HAP-1 (cell line): ENCODE measurements at places on chromosomes 1 and 21.

- DNase-seq = no peak
These were observed 82.8 kb downstream of the TGFBR3 start for GRCh38 chr1:91803123-91803522.

DNA sequence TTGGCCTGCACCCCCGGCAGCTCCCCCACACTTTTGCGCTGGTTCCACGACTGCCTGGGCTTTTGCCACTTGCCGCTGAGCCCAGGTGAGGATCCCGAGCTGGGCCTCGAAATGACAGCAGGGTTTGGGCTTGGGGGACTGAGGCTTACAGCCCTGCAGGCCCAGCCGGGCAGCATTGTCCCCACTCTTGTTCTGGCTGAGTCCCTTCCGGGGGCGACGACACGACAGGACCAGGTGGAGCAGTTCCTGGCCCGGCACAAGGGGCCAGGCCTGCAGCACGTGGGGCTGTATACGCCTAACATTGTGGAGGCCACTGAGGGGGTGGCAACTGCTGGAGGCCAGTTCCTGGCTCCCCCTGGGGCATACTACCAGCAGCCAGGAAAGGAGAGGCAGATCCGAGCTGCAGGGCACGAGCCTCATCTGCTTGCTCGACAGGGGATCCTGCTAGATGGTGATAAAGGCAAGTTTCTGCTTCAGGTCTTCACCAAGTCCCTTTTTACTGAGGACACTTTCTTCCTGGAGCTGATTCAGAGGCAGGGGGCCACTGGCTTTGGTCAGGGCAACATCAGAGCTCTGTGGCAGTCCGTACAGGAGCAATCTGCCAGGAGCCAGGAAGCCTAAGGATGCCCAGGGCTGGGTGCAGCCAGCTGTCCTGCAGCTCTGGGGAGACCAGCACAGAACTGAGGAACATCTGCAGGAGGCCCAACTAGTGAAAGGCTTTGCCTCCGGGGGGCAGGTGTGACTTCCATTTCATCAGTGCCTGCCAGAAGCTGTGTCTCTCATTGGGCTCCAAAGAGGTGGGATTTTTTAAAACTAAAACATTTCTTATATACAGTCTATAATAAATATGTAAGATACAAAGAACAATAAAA is 1.2 kb downstream of the HPDL start:
- DNase-seq = no peak

DNA sequence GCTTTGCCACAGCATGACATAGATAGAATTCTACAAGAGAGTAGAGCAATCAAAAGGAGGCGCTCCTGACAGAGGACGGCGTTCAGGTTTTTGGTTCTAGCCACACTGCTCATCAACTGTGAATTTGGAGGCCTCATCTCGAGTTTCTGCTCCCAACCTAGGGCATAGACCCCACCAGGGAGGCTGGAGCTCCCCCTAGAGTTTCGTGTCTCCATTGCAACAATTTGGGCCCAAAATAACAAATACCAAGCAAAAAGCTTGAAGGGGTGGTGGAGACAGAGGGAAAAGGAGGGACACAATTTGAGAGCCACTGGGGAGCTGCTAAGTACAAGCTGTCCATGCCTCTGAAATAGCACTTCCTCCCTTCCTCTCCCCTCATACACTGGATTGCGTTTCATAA is 297.0 kb downstream of the GPATCH2 start:
- DNase-seq = peak; percentile 41

DNA sequence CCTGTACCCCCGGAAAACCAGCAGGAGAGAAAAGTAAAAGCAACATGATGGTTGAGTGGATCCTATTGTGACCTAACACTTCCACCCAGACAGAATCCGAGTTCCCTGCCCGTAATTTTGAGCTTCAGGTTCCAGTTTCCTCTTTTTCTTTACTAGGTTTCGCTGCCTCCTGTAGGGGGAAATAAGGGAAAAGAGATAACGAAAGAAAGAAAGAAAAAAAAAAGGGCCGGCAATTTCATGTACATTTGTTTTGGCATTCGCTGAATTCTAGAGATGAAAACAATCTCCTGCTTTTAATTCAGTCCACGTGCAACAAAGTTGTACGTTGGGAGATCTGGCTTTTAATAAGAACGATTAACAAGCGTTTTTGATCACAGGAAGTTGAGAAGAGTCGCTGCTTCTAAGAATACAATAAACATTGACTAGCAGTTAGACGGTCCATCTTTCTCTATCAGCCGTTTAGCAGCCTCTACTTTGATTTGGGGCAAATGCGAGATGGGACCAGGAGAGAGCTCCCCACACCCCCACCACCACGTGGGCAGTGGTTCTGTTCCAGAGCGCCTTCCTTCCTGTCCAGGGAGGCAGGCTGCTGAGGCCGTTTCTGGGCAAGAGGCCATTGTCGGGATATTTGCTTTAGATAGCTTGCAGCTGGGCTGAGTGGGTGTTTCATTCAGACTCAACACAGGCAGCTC is 155.9 kb upstream of the RUNX1 start:
- DNase-seq = no peak

- no peak for DNase-seq
These were observed 42.2 kb downstream of the KCNK1 start for GRCh38 chr1:233656032-233656635.

GRCh38 chr1:152182431-152182830 is 23.4 kb upstream of the RPTN start:
- DNase-seq = no peak

DNA sequence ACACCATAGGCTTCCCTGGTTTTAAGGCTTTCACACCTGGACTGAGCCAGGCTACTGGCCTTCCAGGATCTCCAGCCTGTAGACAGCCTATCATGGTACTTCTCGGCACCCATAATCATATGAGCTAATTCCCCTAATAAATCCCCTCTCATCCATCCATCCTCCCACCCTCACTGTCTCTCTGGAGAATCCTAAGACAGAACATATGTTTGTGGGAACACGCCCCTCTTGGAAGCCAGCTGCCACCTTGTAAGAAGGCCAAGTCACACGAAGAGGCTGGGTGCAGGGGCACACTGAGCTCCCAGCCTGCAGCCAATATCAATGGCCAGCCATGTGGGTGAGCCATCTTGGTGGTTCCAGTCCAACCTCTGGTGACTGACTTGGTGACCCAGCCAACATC is 7.4 kb downstream of the CLCC1 start:
- no peak for DNase-seq

GRCh38 chr1:7667625-7668218 is 103.4 kb upstream of the VAMP3 start:
- peak; percentile 57 for DNase-seq

GRCh38 chr21:42193131-42193671 is 25.7 kb upstream of the ABCG1 start:
- no peak for DNase-seq

DNA sequence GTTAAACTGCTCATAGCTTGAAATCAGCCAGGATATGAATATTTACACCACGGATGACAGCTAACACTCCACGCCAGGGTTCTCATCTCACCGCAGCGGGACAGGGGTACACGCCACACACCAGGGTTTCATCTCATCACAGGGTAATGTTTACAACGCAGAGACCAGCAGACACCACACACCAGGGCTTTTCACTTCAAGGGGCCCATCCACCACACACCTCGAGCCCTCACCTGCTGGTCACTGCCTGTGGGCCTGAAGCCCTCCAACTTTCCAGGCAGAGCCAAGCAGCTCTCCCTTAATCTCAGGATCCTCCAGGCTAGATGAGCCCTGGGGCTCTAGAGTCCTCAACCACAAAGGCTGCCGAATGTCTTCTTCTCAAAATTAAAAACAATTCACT is 1.3 kb upstream of the KRTAP10-12 start:
- no peak for DNase-seq

GRCh38 chr1:93344886-93345632 is 648 bp upstream of the DR1 start:
- DNase-seq = no peak

- no peak for DNase-seq
These were observed 11.3 kb upstream of the ADORA1 start for GRCh38 chr1:203116091-203116820.

- no peak for DNase-seq
These were observed 43.1 kb upstream of the BCL10 start for GRCh38 chr1:85319491-85319890.

- DNase-seq = no peak
These were observed 23.0 kb downstream of the RLF start for GRCh38 chr1:40184193-40184592.

GRCh38 chr1:232431326-232431725 is 198.6 kb downstream of the SIPA1L2 start:
- no peak for DNase-seq

- DNase-seq = no peak
These were observed 183.3 kb downstream of the IGSF21 start for GRCh38 chr1:18290740-18291412.

GRCh38 chr1:64515427-64515826 is 45.5 kb downstream of the CACHD1 start:
- DNase-seq = no peak

DNA sequence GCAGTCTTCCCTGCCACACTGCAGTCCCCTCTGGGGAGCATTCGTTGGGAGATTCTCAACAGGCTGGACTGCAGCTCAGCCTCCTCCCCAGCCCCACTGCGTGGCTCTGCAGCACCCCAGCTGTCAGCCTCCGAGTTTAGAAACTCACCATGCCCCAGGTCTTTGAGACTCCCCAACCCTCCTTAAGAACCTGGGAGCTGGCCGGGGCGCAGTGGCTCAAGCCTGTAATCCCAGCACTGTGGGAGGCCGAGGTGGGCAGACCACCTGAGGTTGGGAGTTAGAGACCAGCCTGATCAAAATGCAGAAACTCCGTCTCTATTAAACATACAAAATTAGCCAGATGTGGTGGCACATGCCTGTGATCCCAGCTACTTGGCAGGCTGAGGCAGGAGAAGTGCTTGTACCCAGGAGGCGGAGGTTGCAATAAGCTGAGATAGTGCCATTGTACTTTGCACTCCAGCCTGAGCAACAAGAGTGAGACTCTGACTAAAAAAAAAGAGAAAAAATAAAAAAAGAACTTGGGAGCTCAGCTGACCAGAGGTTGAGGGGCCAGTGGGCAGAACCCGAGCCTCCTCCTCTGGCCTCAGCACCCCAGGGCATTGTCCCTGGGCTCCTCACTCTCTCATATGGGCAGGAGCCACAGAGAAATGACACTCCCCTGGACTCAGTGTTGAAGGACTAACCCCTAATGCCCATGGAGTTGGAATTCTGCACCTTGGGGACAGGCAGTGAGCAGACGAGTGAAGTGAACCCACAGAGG is 5.6 kb downstream of the OLIG2 start:
- no peak for DNase-seq

GRCh38 chr1:118960567-118961136 is 27.5 kb downstream of the TBX15 start:
- no peak for DNase-seq

DNA sequence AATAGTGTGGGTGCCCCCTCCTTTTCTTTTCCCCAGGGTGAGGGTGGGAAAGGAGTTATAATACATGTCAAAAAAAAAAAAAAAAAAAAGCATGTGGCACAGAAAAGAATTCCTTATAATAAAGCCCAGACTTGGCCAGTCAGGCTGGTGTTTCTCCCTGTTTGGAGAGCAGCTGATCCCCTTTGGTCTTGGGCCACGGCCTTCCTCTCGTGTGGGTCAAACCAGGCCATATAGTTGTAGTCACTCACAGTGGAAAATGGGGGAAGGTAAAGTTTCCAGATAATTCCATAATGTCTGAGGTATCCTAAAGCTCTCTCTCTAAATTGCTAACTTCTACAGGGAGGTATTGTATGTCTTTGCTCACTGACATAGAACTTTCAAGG is 22.0 kb downstream of the CLIC6 start:
- DNase-seq = no peak

DNA sequence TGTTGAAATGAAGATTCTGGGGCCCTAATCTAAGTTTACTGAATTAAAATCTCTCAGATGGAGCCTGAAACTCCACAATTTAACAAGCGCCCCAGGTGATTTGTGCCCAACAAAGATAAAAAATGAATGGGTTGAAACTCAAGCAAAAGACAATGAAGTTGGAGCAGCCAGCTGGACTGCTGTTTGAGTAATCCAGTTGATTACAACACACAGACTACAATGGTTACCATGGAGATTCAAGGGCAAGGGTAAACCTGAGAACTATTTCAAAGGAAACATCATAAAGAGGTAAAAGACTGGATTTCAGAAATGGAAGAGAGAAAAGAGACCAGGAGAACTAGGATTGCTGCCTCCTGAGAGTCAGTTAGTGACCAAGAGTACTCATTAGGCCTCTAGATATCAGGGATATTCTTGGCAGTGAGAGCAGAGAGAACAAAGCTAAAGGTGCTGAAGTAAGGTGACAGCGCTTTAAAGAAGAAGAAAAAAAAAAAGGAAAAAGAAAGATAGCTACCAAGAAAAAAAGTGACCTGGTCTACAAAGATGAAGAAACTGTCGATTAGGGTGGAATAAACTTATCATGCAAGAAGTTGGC is 44.5 kb downstream of the LRRC53 start:
- DNase-seq = peak; percentile 35

- DNase-seq = no peak
These were observed 34.7 kb downstream of the RGS5 start for GRCh38 chr1:163168053-163168452.

- no peak for DNase-seq
These were observed 48.1 kb upstream of the FOXO6 start for GRCh38 chr1:41312991-41313645.

- no peak for DNase-seq
These were observed 7.7 kb upstream of the PAFAH2 start for GRCh38 chr1:26005434-26006105.

- no peak for DNase-seq
These were observed 62.5 kb downstream of the PRKAB2 start for GRCh38 chr1:147109762-147110161.

DNA sequence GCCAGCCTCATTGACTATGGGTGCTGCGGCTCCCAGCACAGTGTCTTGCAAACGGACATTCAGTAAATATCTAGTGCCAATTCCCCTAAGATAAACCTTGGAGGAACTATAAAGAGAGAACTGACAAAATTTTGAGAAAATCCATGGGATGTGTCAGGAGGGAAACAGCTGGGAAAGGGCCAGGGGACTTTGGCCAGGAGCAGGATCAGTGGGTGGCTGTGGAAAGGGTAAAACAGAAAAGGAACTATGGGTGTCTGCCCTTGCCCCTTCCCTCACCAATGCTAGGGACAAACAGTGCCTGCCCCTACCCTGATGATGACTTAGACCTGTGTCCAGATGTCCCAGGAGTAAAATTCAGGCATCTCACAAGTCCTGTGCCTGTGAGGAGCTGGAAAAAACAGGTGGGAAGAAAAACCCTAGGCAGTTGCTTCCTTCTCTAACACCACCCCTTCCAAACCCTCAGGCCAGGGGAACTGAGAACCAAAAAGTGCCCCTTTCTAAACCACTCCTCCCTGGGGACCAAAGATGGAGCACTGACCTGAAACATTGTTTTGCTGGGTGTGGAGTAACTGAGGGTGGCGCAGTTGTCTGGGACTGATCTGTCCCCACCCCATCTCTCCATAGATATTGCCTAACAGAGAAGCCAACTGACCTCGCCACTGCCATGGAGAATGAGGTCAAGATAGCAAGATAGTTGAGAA is 22.1 kb upstream of the IFNAR2 start:
- no peak for DNase-seq

DNA sequence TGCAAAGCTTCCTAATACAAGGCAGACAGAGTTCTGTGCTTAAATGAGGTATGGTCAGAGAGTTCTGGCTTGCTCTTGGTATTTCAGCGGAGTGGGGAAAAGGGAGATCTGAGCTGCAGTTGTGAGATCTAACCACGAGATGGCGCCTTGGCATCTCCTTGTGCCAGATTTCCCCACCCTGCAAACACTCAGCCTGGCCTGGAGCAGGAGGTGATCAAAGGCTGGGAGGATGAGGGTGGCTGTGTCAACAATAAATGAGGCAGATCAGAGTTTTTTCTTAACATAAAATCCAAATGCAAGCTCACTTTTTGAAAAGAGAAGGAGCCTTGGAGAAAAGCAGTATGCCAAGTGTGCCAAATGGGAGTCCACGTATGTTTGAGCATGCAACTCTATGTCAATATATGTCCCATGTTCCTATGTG is 4.1 kb upstream of the TFAP2E start:
- DNase-seq = peak; percentile 82
